Aortic smooth muscle cell (primary cell): ENCODE measurements at places on chromosomes 3 and 15. TPM values are rescaled to one million over a fixed set of nuclear protein-coding genes. Genes with fewer than 3 reads are reported as not detected.

RABL3 gene
- total RNA-seq, result 13.2 and 16.0 TPM in 2 replicates

PFKFB4 gene
- 6.6 and 7.6 TPM in 2 replicates for total RNA-seq

PLXND1 gene
- 131 and 204 TPM in 2 replicates for total RNA-seq

MIX23 gene
- 26.3 and 26.7 TPM in 2 replicates for total RNA-seq

LXN gene
- total RNA-seq, result 157 and 377 TPM in 2 replicates

CELSR3 gene
- total RNA-seq, result 0.37 and 0.66 TPM in 2 replicates

CCR5 gene
- total RNA-seq, result not detected in 2 replicates
